ENCODE measurements at places on chromosomes 4 and X. TPM values are rescaled to one million over a fixed set of nuclear protein-coding genes. Genes with fewer than 3 reads are reported as not detected.
A peak's percentile ranks its signal among the peaks of the same experiment; 100 is the strongest.

Gene MAGED4
- not detected for total RNA-seq

Gene VCX3B
- total RNA-seq = not detected

Gene VCX
- total RNA-seq = not detected

Gene CXCL3
- total RNA-seq = 1.1 TPM

Gene MAP3K15
- not detected for total RNA-seq

Gene ARHGAP24
- 1.7 TPM for total RNA-seq

Gene SPIN3
- total RNA-seq = 6.6 TPM

Gene ALAS2
- total RNA-seq = not detected

Gene SMIM14
- 12.6 TPM for total RNA-seq

Gene FAM53A
- 2.3 TPM for total RNA-seq

Gene ARL9
- total RNA-seq = not detected

Gene TSPAN5
- 6.8 TPM for total RNA-seq

Gene GAGE12F
- not detected for total RNA-seq

Gene FMR1NB
- not detected for total RNA-seq

- no peak for DNase-seq
These were observed 64.8 kb downstream of the CD40LG start for GRCh38 chrX:136712650-136713310.

DNA sequence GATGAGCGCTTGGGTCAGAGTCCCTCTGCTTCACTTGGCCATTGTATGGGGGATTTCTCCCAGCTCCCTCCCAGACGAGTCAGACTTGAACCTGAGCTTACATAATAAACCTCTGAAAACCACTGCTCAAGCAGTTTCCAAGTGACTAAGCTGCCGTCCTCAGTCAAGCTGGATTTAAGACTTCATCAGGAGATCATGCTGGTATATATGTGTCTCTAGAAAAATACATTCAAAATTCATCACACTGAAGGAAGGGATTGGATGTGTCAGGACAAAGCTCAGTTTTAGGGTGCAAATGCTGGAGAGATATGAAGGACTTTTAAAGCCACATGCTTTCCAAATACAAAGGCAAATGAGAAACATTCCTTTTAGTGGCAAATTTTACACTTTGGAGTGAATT is 114.3 kb downstream of the QDPR start:
- no peak for DNase-seq

DNA sequence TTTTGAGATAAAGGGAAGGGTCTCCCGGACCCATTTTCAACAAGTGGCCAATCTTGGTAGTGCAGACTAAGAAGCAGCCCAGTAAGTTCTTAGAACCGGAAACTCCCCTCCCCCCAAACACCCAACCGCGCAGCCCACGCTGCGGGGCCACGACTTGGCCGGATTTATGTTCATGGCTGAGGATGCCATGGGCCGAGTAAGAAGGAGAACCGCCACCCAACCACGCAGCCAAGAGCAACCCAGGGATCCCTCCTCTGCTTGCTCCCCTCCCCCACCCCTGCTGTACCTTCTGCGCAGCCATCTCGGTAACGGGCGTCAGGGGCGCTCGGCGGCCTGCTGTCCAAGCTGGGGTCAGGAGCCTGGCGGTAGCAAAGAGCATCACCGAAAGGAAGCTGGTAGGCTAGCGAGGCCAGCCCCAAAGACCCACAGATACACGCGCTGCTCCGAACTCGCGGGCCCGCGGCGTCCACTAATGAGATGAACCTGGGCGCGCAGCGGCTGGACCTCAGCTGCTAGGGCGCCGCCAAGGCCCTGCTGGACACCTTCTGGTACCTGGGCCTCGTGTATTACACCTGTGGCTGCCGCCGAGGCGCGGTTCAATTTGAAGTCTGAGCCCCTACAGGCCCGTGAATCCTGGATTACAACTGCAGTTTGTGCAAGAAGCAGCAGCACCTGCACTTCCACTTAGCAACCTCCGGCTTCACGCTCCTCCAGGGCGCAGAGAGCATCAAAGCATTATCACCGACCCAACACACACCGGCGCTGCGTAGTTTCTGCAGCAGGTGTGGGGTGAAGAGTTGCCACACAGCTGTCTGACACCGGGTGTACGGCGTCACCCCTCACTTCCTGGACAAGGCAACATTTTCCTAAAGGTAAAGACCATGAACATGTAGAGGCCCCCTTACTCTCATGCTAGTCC is 63.4 kb downstream of the NUDT10 start:
- DNase-seq = peak; percentile 20

DNA sequence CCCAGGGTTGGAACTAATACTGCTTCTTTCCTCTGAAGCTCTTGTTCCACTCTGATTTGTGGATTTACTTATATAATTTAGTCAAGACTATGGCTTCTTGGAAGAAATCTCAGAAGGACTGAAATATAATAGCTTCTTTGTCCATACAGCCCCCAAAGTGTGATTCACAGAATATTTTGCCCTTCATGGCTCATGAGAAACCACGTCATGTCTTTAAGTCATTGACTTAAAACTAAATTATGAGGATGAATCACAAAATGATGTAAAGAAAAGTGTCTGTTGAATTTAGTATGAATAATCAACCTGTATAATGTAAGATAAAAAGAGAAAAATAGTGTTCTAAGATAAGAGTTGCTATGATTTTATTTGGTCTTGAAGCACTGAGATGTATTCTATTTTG is 43.3 kb upstream of the AGA start:
- no peak for DNase-seq

DNA sequence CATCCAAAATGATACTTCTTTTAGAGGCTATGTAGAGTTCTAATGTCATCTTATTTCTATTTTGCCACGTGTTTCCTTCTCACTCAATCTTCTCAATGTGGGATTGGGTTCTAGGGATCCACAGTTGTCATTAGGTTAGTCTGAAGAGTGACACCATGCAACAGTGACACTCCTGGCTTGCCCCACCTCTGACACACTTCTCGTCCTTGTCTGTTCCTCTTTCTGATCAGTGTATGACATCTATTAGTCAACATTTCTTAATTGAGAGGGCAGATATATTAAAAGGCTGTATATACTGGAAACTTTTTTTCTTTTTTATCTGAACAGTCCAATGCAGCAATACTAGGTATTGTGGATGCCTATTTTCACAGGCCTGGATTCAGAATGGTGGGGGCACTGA is 67.6 kb upstream of the GYPA start:
- DNase-seq = no peak

GRCh38 chrX:54891573-54891972 is 29.1 kb upstream of the TRO start:
- DNase-seq = peak; percentile 69

- DNase-seq = no peak
These were observed 609.5 kb upstream of the FAT1 start for GRCh38 chr4:187333151-187333550.

GRCh38 chr4:159735281-159736207 is 632.7 kb downstream of the RAPGEF2 start:
- no peak for DNase-seq

- no peak for DNase-seq
These were observed 70.9 kb upstream of the CBR4 start for GRCh38 chr4:169080981-169081380.

- no peak for DNase-seq
These were observed 16.9 kb downstream of the RASSF6 start for GRCh38 chr4:73603271-73603710.

- no peak for DNase-seq
These were observed 276.1 kb downstream of the CFAP299 start for GRCh38 chr4:80611678-80611979.

GRCh38 chr4:139299536-139299935 is 1.8 kb upstream of the NAA15 start:
- DNase-seq = no peak

GRCh38 chrX:38806875-38807621 is 5.8 kb downstream of the MID1IP1 start:
- no peak for DNase-seq

DNA sequence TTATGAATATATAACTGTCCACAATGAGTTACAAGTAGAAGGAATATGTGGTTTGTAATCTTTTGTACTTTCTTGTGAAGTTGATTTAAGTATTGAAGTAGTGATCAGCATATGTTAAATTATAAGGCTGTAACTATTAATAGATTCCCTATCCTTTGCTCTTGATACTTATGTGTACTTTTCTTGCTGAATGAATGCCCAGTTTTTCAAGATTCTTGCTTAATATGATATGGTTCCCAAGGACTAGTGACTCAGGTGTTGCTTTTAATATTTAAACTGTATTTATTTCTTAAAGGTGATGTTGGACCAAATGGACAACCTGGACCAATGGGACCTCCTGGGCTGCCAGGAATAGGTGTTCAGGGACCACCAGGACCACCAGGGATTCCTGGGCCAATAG is 121.7 kb downstream of the IRS4 start:
- DNase-seq = no peak

GRCh38 chr4:61950625-61951024 is 750.5 kb downstream of the ADGRL3 start:
- DNase-seq = no peak

GRCh38 chr4:52249581-52249980 is 198.5 kb downstream of the SPATA18 start:
- DNase-seq = no peak

DNA sequence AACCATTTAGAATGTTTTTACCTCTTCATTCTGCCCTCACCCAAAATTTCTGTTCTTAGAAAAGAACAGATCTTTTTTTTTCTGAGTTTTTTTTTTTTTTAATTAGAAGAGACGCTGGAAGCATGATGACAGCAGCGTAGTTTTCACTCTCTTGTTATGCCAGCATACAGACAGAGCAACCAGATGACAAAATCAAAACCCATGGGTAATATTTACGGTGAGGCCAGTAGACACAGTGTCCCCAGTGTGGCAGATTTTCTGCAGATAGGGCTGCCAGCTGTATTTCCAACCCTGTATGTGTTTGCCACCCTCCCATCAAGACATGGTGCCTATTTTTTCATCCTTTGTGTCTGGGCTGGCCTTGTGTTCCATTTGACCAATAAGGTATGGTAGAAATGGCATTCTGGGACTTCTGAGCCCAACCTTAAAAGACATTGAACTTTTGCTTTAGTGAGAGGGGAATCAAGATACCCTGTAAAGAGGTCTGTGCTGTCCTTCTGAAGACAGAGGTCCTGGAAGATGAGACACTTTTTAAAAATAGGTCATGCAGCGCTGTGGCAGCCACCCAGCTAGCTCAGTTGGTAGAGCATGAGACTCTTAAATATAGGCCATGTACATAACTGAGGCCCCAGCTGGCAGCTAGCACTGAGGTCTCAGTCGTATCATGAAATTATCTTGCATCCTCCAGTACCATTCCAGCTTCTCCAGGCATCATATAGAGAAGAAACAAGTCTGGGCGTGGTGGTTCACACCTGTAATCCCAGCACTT is 6.7 kb upstream of the ZNF41 start:
- DNase-seq = no peak

DNA sequence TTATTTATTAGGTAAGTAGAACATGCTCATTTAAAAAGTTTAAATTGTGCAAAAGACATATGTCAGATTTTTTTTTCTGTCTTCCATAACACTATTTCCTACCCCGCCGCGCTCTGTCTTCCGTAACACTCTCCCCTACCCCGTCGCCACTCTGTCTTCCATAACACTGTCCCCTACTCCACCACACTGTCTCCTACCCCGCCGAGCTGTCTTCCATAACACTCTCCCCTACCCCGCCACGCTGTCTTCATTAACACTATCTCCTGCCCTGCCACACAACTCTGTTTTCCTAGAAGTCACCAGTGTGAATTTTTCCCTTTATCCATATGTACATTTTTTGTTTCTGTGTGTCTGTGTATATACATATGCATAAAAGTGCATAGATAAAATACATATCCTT is 4.4 kb downstream of the MSMO1 start:
- DNase-seq = no peak

GRCh38 chr4:146450524-146450923 is 71.2 kb downstream of the SLC10A7 start:
- DNase-seq = no peak

GRCh38 chr4:151527699-151528098 is 118.7 kb downstream of the FHIP1A start:
- no peak for DNase-seq

GRCh38 chr4:8867624-8868320 is 3.9 kb downstream of the HMX1 start:
- no peak for DNase-seq

DNA sequence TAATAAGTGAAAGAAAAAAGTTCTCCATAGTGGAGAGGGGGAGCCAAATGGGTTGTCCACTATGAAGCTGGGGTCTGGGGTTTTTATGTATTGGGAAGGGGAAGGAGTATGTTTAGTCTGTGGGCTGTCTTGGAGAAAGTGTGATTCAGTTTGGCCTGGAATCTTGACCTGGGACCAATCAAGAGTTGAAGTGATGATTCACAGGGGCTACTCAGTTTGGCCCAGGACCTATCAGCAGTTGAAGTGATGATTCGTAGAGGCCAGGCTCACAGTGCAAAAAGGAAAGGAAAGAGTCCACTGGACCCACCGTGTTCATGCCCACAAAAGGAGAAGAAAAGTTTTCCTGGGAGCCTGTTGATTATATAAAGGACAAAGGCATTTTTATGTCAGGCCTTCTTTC is 47.3 kb upstream of the RAB9B start:
- DNase-seq = no peak

DNA sequence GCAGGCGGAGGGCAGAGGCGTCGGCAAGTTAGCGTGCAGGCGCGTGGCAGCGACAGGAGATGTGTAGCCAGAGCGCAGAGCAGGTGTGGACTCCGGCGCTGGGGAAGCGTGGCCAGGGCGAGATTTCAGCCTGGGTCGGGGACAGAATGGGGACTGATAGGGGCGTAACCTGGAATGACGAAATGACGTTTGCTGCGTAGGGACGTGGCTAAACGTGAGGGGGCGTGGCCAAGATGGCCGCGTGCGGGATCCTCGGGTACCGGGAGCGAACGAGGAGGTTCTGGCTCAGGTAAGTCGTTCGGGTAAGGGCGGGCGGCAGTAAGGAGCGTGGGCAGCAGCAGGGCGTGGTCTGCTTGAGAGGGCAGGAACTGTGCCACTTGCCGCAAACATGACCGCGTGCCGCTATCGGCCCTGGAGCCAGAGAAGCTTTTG is 10.9 kb upstream of the CLTRN start:
- DNase-seq = no peak

DNA sequence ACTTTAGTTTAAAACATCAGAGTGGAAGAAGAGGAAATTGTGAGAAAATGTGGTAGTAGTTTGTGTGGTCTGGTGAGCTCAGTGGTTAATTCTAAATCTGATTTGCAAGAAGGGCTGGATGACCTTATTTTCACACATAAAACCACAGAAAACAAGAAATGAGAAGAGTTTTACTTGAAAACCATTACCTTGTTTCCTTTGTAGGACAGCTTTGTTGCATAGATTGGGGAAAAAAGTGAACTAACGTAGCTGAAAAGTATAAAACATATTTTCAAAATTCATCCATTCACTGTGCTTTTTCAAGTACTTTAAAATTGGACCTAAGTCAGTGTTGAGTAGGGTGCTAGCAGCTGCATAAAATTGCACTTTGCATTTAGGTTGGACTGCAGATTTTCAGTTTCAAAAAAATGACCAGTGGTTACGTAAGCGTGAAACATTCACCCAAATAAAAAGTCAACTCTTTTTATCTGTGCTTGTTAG is 211.3 kb downstream of the ARHGAP10 start:
- DNase-seq = no peak

Data from natural killer cell (primary cell).